ENCODE measurements at places on chromosomes 1 and 21.
A peak's percentile ranks its signal among the peaks of the same experiment; 100 is the strongest.

DNA sequence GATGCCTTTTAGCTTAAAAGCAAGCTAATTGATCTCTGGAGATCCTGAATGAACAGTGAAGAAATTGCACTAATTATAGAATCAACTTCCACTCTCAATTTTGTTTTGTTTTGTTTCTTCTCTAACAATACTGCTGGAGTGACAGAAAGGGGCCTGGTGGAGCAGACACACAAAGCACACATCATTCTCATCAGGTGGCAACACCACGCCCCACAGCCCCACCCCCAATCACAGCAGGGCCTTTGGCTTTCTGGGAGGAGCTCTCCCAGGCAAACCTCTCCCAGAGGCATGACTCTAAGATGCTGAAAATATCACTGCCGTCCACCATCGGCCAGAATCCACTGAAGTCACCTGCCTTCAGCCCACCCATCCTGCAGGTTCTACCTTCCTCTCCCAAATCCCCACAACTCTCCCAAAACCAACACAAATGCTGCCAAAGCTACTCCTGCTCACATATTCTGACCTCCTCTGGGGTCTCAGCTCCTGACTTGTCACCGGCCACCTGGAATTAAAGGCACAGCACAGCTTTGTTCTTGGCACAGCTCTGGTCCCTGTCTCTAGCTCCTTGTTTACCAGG, 120.7 kb downstream of the GRIK3 start:
- peak; percentile 13 for DNase-seq

- no peak for DNase-seq
Observed at GRCh38 chr21:32413015-32413504, 554 bp downstream of the EVA1C start.

DNA sequence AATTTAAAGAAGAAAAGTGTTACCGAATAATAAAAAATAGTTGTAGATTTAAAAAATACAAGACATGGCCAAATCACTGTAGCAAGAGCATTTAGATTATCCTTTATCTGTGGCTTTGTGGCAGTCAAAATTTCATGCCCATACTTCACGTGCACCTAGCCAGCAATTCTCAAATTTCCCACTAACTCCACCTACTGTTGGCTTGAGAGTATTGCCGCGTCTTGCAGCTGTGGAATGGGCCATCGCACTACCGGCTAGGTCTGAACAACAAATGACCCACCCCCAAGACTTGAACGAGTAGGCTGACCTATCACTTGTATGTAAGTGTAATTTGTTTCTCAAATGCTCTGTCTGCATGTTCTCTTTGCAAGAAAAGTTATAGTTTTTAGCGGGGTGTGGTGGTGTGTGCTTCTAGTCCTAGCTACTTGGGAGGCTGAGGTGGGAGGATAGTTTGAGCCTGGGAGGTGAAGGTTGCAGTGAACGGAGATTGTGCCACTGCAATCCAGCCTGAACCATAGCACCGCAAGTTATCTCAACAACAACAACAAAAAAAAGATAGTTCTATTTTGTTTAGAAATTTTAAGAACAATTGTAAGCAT, 4.1 kb downstream of the KRTAP13-4 start:
- no peak for DNase-seq

GRCh38 chr1:161153176-161153575, 602 bp upstream of the UFC1 start:
- no peak for DNase-seq

- no peak for DNase-seq
Observed at GRCh38 chr1:40755067-40755466, 28.5 kb upstream of the KCNQ4 start.

DNA sequence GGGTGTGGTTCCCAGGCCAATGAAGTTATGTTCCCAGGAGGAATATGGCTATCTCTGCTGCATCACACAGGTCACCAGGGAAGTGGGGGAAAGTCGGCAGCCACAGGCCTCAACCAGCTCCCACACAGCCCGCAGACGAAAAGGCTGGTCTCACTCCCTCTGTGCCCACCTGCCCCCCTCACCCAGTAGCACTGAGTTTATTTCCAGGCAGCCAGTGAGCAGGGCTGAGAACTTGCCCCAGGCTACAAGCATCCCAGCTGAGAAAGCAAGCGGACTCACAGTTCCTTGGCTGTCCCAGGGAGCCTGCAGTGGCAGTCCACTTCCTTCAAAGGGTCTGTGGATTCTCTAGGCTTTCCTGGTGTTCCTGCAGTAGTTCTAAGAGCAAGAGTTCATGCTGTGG, 68.9 kb downstream of the SLC5A9 start:
- no peak for DNase-seq

DNA sequence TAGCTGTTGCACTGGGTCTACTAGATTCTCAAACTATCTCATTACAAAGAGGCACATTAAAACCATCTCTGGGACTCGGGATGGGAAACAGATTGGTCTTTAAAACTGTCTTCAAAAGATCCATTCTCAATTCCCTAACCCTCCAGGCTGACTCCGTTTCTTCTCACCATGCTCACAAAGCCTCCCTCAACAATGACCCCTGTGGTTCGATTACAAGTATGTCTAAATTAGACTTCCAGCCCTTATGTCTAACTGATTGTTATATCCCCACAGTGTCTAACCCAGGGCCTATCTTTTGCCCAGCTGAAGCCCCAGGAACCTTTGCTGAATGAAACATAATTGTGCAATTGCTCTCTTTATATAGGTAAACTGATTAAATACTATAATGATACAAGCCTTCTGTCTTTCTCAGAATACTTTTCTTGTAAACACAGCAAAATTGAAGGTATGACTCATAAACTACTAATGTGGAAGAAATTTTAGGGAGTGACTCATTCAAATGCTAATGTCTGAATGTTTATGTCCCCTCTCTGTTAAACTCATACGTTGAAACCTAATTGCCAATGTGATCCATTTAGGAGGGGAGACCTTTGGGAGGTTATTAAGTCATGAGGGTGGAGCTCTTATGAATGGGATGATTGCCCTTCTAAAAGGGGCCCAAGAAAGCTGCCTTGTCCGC, 65.6 kb upstream of the DAB1 start:
- DNase-seq, result no peak

GRCh38 chr1:6873298-6874015, 88.2 kb downstream of the CAMTA1 start:
- DNase-seq, result no peak

GRCh38 chr1:67635055-67635809, 49.8 kb upstream of the GADD45A start:
- DNase-seq, result no peak

- DNase-seq, result no peak
Observed at GRCh38 chr1:114719424-114719787, 2.8 kb upstream of the NRAS start.

- DNase-seq, result no peak
Observed at GRCh38 chr1:48789903-48790302, 13.2 kb upstream of the BEND5 start.

GRCh38 chr1:53526451-53527101, 67.4 kb downstream of the DMRTB1 start:
- DNase-seq, result no peak

DNA sequence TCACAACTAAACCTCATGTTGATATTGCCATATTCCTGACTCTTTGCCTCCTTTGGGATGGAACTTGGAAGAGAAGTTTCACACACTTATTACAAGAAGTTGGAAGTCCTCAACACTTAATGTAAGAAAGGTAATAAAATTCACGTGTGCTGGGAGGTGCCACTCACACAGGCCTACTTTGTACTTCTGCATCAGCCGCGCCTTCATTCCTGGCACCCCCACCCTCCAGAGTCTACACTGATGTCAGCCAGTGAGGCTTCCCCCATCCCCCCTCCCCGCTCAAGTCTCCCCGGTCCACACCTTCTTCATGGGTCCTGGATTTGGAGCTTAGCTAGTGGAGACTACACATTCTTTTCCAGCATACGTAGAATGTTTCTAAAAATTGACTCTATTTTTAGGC, 24.8 kb upstream of the SLC45A1 start:
- no peak for DNase-seq

DNA sequence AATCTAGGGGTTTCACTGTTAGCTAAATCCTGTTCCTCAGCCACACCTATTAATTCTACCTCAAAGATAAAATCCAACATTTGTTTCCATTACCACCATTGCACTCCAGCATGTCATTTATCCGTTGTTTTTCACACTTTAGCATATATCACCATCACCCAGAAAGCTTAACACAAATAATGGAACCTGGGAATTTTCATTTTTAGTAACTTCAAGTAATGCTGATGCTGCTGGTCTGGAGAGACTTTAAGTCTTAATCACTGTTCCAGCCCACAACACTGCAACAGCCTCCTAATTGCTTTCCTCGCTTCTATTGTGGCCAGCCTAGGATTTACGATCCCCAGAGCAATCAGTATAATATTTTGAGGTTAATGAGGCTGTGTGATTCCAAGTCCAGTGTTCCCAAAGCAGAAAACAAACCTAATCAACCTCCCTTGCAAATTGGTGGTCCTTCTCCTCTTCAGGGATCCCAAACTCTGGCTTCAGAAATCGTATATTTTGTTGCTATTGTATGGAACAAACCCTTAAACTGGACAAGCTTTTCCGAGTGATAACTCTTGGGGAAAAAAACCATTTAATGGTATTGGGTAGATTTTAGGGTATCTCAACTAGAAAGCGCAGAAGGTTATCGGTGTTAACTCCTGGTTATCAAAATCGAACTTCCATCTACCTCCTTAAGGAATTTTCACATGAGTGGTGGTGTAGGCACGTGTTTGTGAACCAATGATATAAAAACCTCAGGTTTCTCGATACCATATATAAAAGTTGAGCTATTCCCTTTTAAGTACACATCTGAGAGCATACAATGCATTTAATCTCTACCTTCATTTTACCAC, 50.0 kb upstream of the BOLA1 start:
- no peak for DNase-seq

- no peak for DNase-seq
Observed at GRCh38 chr1:229563701-229564100, 5.2 kb upstream of the ABCB10 start.

- no peak for DNase-seq
Observed at GRCh38 chr1:208628022-208628914, 384.1 kb upstream of the PLXNA2 start.

- peak; percentile 48 for DNase-seq
Observed at GRCh38 chr1:178644308-178645120, 80.5 kb upstream of the RALGPS2 start.

DNA sequence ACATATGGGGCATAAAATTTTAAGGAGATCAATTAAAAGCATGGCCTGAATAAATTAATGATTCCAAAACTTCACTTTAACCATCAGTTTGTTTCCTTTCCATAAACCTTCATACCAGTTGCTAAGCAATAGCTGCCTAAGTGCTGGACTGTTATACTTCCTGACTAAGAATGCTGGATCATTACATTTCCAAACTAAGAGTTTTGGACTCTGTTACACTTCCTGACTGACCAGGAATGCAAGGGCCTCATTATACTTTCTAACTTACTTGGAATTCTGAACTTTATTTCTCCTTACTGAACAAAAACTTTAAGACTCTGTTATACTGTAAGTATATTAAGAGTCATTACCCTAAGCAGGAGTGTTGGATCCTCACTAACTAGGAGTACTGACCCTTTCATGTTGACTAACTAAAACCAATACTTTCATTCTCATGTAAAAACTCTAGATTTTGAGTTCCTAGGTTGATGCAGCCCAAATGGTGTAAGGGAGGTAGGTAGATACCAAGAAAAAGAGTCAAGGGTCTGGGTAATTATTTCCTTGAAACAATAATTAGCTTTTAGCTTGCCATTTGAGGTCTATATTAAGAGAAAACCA, 118.2 kb downstream of the FAF1 start:
- no peak for DNase-seq

- no peak for DNase-seq
Observed at GRCh38 chr1:149845416-149845815, 54.0 kb upstream of the BOLA1 start.

DNA sequence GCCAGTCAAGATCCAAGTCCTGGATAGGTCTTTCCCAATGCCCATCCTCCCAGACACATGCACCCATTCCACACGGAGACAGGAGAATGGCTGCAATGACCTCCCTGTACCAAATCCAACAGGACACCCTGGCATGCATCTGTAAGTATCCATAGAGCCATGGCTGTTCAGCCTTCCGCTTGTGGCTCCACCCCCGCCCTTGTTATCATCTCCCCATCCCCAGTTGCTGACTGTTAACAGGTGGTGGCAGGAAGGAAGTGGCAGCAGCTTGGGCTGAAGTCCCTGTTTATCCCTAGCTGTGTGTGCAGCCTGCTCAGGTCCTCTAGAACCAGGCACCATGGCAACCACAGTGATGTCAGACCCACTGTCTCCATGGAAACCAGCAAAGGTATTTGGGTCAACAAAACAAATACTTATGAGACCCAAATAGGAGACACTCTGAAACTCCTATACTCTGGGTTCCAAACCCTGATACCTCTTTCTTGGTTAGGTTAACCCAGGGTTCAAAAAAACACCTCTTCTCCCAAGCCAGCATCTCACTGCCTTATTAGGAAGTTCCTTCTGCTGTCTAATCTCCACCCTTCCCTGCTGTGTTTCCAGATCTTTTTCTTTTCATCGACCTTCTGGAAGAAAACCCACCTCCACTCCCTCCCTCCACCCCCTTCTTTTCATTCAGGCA, 721 bp downstream of the PBXIP1 start:
- peak; percentile 69 for DNase-seq

GRCh38 chr1:22717037-22717760, 6.6 kb downstream of the EPHB2 start:
- DNase-seq, result no peak

- DNase-seq, result no peak
Observed at GRCh38 chr1:161195171-161195570, 3.7 kb downstream of the ADAMTS4 start.

GRCh38 chr1:73947009-73947408, 251.0 kb downstream of the LRRIQ3 start:
- DNase-seq, result no peak

DNA sequence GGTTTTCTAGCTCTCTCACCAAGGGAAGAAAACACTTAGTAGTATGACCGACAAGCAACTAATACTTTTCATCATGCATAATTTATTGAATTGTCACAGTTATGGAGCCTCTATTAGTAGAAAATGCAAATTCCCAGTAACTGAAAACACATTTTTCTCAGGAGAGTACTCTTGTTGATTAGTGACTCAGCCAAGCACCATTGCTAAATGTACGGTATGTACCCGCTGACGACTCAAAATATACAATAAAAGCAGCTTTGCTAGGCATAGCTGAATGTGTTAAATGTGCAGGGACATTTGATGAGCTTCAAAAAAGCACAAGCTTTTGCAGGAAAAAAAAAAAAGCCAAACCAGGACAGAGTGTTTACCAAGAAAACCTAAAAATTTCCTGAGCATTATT, 63.9 kb downstream of the WDR64 start:
- no peak for DNase-seq

Data from liver (tissue), 10 donors.